CD4-positive, alpha-beta T cell treated with Interleukin-6 at 100 ng/mL for 8 hours (primary cell): ENCODE measurements at places on chromosomes 1 and 21.

DNA sequence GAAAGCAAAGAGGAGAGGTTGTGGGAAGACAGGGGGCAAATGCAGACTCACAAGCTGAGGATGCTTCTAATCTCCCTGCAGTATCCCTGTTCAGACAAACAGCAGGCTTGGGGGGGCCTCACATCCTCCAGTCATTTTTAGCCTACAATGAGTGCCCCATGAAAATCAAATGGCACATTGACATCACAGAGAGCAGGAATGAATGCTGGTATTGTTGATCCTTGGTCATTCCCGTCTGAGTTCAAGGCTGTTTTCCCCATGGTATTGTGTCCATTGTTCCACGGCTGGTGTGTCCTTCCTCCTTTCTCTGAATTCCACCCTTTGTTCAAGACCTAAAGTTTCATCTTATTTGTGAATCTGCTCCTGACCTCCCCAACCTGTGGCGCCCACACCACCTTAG is 545.6 kb downstream of the AJAP1 start:
- DNase-seq, result no peak

DNA sequence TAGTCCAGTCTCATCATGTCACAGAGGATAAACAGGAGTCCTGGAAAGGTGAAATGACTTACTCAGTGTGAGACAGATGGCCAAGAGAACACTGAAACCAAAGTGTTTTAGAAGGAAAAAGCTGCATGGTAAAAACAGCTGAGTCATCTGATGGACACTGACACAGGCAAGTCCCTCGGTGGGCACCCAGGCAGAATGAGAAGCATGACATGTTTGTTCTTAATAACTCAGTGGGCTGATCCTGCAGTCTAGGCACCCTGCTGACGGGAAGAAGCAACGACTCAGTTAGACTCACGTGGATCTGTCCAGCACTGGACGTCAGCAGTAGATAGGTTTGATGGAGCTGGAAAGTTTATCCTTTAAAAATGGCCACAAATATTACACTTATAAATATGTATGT is 116.9 kb downstream of the RGS7 start:
- no peak for DNase-seq

GRCh38 chr21:20186186-20186585 is 812.0 kb upstream of the NCAM2 start:
- no peak for DNase-seq

DNA sequence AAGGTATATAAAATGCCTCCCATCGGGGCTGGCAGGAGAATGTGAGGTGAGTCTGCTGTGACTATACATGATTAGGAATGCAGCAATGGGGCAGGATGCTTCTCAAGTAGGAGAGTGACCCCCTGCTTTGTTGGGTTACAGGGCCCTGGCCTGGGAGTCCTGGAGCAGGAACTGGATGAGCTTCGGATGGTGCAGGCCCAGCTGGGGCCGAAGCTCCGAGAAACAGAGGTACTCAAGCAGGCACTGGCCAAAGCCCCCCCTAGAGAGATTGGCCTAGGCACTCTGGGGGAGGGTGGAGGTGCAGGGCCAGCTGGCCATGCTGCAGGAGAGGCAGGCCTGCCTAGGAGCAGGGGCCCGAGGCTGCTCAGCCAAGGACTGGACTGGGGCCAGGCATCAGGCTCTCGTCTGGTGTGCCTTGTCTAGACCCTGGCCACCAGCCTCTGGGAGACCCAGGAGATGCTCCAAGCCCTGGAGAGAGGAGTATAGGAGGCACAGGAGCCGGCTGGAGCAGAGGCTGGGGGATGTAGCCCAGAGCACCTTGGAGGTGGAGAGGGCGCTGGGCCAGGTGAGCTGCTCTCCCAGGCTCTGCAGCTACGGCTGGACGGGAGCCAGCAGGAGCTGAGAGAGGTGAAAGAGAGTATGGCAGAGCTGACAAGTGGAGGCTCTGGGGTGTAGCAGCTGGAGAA is 32.8 kb upstream of the PKP1 start:
- no peak for DNase-seq

- DNase-seq, result no peak
These were observed 337.1 kb upstream of the KAZN start for GRCh38 chr1:14261395-14261794.

GRCh38 chr1:237736372-237737029 is 154.2 kb downstream of the ZP4 start:
- DNase-seq, result peak; percentile 1
